ENCODE measurements at places on chromosomes 16 and 17.

GRCh38 chr17:79565606-79566250 is 45.1 kb downstream of the RBFOX3 start:
- no peak for DNase-seq

DNA sequence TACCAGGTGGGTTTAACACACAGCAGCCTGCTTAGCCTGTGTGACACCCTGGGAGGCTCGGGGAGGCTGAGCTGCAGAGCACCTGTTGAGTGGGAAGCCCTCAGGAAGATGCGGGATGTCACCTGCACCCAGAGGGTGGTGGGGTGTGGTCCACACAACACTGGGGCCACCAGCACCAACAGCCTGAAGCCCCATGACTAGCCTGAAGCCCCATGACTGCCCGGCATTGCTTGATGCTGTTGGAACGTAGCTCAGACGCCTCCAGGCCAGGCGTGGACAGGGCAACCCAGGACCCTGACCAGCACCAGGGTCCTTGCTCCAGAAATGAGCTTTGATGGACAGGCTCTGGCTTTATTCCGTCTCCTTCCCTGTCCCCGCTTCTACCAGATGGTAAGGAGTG is 76.3 kb upstream of the ZNF469 start:
- no peak for DNase-seq

DNA sequence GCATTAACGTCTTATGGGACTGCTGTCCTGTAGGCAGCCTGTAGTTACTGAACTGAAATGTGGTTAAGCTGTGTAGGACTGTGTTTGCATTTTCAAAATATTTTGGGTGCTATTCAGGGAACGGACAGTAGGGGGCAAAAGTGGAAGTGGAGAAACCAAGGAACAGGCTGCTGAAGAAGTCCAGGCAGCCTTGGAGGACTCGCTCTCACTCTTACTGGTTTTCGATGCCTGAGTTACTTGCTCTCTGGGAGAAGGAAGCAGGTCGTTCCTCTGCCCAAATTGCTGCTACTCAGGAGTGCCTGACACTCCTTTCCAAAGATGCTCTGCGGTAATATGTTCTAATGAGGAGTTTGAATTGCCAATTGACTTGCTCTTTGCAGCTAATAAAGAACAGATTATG is 64.5 kb upstream of the RBFOX1 start:
- no peak for DNase-seq

GRCh38 chr16:49800441-49800840 is 55.5 kb downstream of the ZNF423 start:
- DNase-seq: no peak

DNA sequence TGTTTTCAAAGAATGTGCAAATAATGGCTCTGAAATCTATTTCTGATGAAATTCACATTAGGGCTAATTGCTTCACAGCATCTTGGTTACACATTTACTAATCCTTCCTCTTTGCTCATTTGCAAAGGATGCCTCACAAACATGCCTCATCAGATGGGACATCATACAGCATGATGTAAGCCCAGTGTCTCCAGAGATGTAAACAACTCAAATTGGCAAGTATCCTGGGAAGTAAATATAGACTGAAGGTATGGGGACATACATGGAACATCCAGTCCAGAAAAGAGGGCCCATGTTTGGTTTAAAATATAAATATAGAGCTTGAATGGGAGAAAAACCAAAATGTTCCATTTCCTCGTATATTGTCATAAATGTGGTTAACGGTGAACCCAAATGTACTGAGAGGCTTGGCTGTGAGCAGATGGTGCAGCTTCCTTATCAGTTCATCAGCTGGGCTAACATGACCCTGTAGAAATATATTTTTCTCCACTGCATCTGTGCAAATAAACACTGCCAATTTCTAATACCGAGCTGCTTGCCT is 142.9 kb upstream of the NUDT7 start:
- no peak for DNase-seq

DNA sequence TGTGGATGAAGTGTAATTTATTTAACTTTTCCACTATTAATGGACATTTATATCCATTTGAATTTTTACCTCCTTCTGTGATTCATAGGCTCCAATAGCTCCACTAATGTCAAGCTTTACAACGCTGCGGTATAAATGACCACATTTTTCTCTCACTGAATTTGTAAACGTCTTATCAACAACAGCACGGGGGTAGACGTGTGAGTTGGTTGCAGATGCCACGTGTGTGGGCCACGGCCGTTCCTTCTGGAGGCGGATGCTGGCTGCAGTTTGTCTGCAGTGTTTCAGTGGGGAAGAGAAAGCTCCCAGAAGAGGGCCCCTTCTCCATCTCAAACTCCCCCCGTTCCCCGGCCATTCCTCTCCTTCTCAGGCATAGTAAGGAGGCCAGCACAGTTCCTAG is 68.2 kb upstream of the XYLT1 start:
- DNase-seq: no peak

DNA sequence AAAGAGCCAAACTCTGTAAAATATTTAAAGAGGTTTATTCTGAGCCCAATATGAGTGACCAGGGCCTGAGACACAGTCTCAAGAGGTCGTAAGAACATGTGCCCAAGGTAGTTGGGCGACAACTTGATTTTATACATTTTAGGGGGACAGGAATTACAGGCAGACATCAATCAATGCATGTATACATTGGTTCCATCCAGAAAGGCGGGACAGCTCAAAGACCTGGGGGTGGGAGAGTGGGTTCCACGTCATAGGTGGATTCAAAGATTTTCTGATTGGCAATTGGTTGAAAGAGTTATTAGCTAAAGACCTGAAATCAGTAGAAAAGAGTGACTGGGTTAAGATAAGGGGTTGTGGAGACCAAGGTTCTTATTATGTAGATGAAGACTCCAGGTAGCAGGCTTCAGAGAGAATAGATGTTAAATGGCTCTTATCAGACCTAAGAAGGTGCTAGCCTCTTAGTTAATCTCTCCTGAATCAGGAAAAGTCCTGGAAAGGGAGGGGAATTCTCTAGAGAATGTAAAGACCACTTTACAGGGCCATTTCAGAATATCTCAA is 32.4 kb downstream of the HSBP1 start:
- DNase-seq: no peak

- no peak for DNase-seq
Measured at GRCh38 chr17:73371285-73371684, 59.5 kb upstream of the CDC42EP4 start.

DNA sequence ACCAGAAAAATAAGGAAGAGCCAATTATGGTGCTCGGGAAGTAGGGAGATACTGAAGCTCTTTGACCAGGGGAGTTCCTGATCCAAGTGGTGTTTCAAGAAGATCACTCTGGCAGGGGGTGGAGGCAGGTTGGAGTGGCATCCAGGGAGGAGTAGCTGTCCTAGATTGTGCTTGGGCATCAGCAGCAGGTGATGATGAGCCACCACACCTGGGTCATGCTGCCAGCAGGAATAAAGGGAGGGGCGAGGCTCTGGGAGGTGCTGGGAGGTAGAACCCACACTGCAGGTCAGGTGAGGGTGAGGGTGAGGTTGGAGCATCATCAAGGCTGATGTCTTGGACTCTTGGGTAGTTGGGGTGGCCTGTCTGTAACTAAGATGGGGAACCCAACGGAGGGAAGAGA is 35.4 kb upstream of the ADGRG1 start:
- DNase-seq: no peak

- no peak for DNase-seq
Measured at GRCh38 chr17:67515490-67516083, 138.5 kb downstream of the PITPNC1 start.

GRCh38 chr17:38428643-38429371 is 543 bp downstream of the ARHGAP23 start:
- no peak for DNase-seq

GRCh38 chr17:7997186-7997585 is 5.2 kb upstream of the GUCY2D start:
- DNase-seq: peak; percentile 15

- DNase-seq: peak; percentile 53
Measured at GRCh38 chr17:78842881-78843565, 2.4 kb upstream of the USP36 start.

DNA sequence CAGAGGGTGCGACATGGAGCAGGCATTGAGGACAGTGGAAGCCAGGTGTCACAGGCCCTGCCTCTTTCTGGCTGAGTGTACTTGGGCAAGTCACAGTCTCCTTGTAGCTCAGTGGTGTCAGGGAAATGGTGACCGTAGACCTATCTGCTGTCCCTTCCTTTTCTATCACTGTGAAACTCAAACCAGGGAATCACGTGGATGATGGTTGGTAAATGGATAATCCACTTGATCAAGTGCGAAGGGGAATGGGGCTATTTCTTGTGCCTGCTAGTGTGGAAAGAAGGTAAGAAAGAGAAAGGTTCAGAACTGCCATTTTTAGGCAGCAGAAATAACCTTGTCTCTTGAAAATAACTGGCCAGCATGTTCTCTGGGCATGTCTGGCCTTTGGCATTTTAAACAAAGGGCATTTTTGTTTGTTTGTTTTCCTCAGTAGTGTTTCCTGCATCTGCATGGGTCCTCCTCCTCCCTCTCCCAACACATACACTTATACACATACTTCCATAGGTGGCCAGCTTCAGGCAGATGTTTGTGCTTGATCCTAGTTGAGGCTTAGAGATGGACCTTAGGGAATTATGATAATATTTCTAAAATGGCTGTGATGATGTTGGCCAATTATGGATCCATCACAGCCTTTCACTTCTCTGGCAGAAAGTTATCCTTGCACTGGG is 7.1 kb downstream of the TBX4 start:
- DNase-seq: no peak

GRCh38 chr17:77838748-77839697 is 119.5 kb upstream of the TNRC6C start:
- no peak for DNase-seq

- no peak for DNase-seq
Measured at GRCh38 chr17:79562192-79562930, 48.5 kb downstream of the RBFOX3 start.

- no peak for DNase-seq
Measured at GRCh38 chr16:9766891-9767290, 415.3 kb downstream of the GRIN2A start.

GRCh38 chr17:2795441-2796163 is 636 bp upstream of the RAP1GAP2 start:
- DNase-seq: no peak

GRCh38 chr17:59845595-59846393 is 46.9 kb downstream of the TUBD1 start:
- DNase-seq: peak; percentile 51

DNA sequence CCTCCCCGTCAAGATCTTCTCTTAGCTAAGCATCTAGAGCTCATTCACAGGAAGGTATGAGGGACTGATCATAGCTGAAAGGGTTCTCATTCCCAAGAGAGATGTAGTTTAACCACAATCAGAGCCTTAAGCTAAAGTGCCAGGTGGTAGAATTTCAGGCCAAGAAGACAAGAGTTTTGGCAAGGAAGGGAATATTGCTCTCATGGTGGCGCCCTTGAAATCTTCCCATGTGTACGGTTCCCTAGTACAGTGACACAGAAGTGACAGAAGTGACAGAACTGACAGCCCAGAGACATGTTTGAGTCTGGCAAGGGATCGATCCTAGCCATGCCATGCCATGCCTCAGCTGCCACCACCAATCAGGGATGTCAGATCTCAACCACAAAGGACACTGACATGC is 2.5 kb downstream of the GRIN2C start:
- no peak for DNase-seq

DNA sequence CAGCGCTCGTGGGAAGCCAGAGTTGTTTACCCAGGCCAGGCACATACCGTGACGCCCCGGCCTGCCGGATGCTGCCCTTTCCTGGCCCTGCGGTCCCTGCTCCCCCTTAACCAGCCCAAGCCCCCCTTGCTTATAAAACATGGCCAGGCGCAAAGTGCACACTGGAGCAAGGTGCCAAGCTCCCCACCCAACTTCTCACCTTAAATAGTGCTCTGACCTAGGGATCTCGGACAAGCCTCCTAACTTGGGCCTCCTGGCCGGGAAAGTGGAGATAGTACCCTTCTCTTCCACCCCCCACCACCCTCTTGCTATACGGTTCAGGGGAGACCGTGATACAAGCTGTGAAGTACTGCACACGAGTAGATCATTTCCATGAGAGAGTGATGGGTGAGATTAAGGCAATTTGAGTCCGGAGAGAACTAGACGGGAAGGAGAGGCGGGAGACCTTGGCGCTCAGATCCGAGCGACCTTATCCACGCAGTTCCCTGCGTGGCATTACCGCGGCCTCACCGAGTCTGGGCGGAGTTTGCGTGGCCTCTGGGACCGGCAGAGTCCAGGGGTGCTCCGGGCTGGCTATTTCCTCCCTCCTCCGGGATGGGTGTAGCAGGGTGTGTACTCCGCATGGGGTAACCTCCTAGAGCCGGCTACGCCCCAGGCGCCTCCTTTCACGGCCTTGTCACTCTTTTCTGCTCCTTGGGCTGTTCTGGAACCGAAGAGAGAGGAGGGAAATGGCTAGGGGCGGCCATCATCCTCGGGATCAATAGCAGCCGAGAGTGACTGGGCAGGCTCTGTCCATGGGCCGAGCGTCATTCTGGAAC is 4.4 kb upstream of the LHX1 start:
- DNase-seq: no peak

DNA sequence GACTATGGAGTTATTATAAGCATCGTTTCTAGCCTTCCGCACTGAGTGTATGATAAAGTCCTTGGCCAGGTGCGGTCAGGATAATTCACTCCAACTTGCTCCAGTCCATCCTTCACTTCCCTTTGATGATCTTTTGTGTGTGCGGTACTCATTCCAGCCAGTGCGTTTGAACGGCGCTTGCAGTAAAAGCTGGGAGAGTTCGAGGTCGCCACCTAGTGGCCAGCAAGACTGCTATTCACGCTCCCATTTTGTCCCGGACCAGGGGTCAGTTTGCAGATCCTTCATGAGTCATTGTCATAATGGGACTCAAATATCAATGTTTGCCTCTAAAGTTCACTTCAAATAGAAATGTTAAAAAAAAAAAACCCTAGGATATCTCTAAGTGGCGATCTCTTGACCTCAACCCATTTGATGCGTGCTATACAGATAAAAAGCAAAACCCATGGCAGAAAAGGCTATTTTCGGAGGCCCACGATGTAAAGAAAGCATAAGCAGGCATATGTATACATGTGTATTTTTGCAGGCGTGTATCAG is 417.1 kb downstream of the TMEM114 start:
- no peak for DNase-seq

DNA sequence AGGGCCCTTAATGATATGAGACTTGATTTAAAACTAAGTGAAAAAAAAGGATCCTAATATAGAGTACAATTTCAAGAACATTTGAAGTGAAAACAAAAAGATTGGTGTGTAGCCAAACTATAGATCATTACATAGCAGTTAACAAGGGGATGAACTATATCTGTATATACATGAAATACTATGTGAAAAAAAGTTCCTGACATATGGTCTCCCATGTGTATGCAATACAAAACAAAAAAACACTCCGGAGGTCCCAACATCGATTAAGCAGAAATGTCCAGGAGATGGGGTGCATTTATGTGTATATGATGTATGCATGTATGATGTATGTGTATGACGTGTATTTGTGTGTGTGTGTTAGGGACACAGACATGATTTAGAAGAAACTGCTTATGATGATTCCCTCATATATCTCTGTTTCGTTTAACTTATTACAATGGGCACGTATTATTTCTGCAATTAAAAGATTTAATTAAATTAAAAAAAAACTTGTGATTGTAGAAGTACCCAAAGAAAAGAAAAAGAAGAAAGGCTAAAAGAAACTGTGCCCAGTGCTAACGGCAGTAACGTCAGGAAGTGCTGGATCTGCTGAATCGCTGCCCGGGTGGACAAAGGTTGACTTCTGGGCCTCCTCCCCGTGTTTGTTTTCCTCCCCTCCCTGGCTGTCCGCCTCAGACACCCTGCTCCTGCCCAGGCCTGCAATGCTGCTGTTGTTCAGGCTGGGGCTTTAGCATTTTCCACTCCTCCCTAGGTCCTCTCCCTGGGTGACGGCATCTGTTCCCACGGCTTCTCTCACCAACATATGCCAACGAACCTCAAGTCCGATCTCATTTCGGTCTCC is 36.9 kb downstream of the TBX4 start:
- no peak for DNase-seq
